A549 treated with DMSO at 1 μM for 4 hours (cell line): ENCODE measurements at places on chromosomes 5 and 9. TPM values are rescaled to one million over a fixed set of nuclear protein-coding genes. Genes with fewer than 3 reads are reported as not detected.

TAS2R1 gene
- not detected in 5 replicates for total RNA-seq

TAF11L2 gene
- not detected in 5 replicates for total RNA-seq

NEK6 gene
- 63.5 to 76.4 TPM (median 70.6 TPM) in 5 replicates for total RNA-seq

FRMD3 gene
- total RNA-seq, result 1.5 to 2.7 TPM (median 2.1 TPM) in 5 replicates

IL3 gene
- not detected in 5 replicates for total RNA-seq

GABRB2 gene
- not detected in 5 replicates for total RNA-seq

TEX48 gene
- total RNA-seq, result not detected in 5 replicates

CDH12 gene
- total RNA-seq, result 0.08 TPM in 1 of 5 replicates, not detected in the others

SLC24A2 gene
- total RNA-seq, result not detected in 5 replicates

JAKMIP2 gene
- not detected in 5 replicates for total RNA-seq

PCSK1 gene
- total RNA-seq, result 0.36 to 0.57 TPM (median 0.50 TPM) in 5 replicates

TAF11L5 gene
- not detected in 5 replicates for total RNA-seq

CSF1R gene
- 0.05 to 0.37 TPM (median 0.09 TPM) in 5 replicates for total RNA-seq

TENT4A gene
- total RNA-seq, result 22.3 to 26.0 TPM (median 24.8 TPM) in 5 replicates

SOX30 gene
- total RNA-seq, result 0.03 to 0.05 TPM in 2 of 5 replicates, not detected in the others

SLC25A2 gene
- not detected in 5 replicates for total RNA-seq

ZDHHC11 gene
- total RNA-seq, result 11.1 to 22.4 TPM (median 18.3 TPM) in 5 replicates

SPINK6 gene
- total RNA-seq, result 0.32 to 0.76 TPM (median 0.48 TPM) in 5 replicates

SNX2 gene
- 38.0 to 60.7 TPM (median 40.3 TPM) in 5 replicates for total RNA-seq

NUTM2G gene
- total RNA-seq, result 0.03 TPM in 1 of 5 replicates, not detected in the others

PCDHA1 gene
- total RNA-seq, result 0.10 to 0.19 TPM (median 0.16 TPM) in 5 replicates

UBE2QL1 gene
- 0.04 to 0.15 TPM (median 0.10 TPM) in 5 replicates for total RNA-seq

LRRC26 gene
- 0.26 to 1.5 TPM (median 1.0 TPM) in 5 replicates for total RNA-seq

PTGS1 gene
- total RNA-seq, result 1.3 to 1.7 TPM (median 1.5 TPM) in 5 replicates

SPINK4 gene
- 0.40 TPM in 1 of 5 replicates, not detected in the others for total RNA-seq

DRD1 gene
- total RNA-seq, result 0.77 to 1.3 TPM (median 0.95 TPM) in 5 replicates

IFNA21 gene
- total RNA-seq, result not detected in 5 replicates

ITK gene
- total RNA-seq, result 0.09 to 0.11 TPM in 2 of 5 replicates, not detected in the others

SPRY4 gene
- total RNA-seq, result 6.2 to 9.1 TPM (median 7.3 TPM) in 5 replicates

IL5 gene
- total RNA-seq, result not detected in 5 replicates

SPATA9 gene
- 0.13 TPM in 1 of 5 replicates, not detected in the others for total RNA-seq

IRX2 gene
- 1.1 to 1.7 TPM (median 1.4 TPM) in 5 replicates for total RNA-seq

CCDC127 gene
- total RNA-seq, result 4.7 to 7.4 TPM (median 7.0 TPM) in 5 replicates

PCBD2 gene
- total RNA-seq, result 10.1 to 13.4 TPM (median 10.7 TPM) in 5 replicates

IL9 gene
- total RNA-seq, result not detected in 5 replicates

WNK2 gene
- 3.8 to 8.6 TPM (median 6.4 TPM) in 5 replicates for total RNA-seq

UNC13B gene
- total RNA-seq, result 8.7 to 10.1 TPM (median 9.8 TPM) in 5 replicates

FKTN gene
- total RNA-seq, result 5.4 to 9.3 TPM (median 8.3 TPM) in 5 replicates

TPRN gene
- 6.0 to 10.7 TPM (median 9.6 TPM) in 5 replicates for total RNA-seq

PCDHA9 gene
- total RNA-seq, result 0.01 TPM in 1 of 5 replicates, not detected in the others

WNT8A gene
- total RNA-seq, result not detected in 5 replicates

UGT3A2 gene
- not detected in 5 replicates for total RNA-seq

GEMIN5 gene
- 26.8 to 30.2 TPM (median 28.3 TPM) in 5 replicates for total RNA-seq

GBGT1 gene
- total RNA-seq, result 1.7 to 3.4 TPM (median 2.4 TPM) in 5 replicates

ARID3C gene
- total RNA-seq, result 0.10 to 0.28 TPM (median 0.22 TPM) in 5 replicates

IFNB1 gene
- total RNA-seq, result not detected in 5 replicates

CNTFR gene
- total RNA-seq, result 0.07 to 0.20 TPM (median 0.13 TPM) in 4 of 5 replicates, not detected in the other

SH3TC2 gene
- 0.21 to 0.84 TPM (median 0.31 TPM) in 5 replicates for total RNA-seq
